ENCODE measurements at places on chromosomes 7 and 10.
A peak's percentile ranks its signal among the peaks of the same experiment; 100 is the strongest.

- no peak for DNase-seq
Measured at GRCh38 chr7:137816696-137817320, 30.0 kb downstream of the DGKI start.

DNA sequence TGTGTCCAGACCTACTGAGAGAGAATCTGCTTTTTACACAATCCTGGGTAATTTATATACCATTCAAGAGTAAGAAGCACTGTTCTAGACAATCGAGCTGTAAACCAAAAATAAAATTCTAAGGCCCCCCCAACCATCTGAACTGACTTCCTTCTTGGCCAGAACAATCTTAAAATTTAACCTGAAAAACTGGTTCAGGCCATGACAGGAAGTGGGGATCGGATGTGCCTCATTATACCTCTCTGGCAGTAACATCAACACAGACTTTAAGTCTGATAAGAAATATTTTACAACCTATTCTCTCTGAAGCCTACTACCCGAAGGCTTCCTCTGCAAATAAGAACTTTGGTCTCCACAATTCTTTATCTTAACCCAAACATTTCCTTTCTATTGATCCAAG lies 75.2 kb upstream of the KIF5B start:
- no peak for DNase-seq

DNA sequence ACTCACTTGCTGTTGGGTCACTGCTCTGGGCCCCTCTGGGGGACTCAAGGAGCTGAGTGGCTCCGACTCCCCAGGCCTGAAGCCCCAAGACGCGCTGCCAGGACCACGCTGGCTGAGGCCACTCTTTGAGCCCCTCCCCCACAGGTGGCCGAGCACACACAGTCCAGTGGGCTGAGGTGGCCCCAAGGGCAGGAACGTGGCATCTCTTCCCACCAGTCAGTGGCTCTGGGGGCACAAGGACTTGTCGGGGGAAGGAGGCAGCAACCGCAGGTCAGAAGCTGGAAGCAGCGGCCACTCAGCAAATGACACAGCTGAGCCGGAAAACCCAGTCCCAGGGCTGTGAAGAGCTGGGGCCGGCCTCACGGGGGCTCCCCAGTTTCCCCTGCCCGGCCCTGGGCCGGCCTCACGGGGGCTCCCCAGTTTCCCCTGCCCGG lies 24.1 kb downstream of the GRIFIN start:
- no peak for DNase-seq

DNA sequence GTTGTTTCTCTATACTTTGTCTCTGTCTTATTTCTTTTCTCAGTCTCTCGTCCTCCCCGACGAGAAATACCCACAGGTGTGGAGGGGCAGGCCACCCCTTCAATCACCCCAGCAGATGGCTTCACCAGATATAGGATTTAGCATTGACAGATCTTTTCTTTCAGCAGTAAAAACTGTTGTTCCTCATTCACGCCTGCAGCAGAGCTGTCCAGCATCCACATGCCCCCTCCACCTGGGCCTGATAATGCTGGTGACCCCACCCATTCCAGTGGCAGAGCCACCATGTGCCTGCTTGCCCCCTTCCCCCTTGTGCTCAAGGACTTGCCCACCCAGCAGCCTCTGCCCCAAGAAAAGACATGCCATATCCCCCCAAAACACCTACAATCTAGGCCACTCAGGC lies 15.5 kb downstream of the FRG2B start:
- DNase-seq: no peak

DNA sequence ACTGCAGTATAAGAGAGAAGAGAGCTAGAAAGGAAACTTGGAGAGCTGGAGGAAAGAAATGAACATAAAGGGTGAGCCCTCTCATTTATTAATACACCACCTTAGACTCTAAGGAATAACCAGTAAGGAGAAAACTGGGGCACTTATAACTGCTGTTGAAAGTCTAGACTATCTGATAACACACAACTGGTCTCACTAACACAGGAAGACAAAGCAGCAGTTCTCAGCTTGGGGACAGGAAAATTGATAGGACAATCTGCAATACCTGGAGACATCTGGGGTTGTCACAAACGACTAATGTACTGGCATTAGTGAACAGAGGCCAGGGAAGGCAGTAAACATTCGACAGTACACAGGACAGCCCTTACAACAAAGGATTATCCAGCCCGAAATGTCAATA lies 6.8 kb downstream of the ELMO1 start:
- no peak for DNase-seq

DNA sequence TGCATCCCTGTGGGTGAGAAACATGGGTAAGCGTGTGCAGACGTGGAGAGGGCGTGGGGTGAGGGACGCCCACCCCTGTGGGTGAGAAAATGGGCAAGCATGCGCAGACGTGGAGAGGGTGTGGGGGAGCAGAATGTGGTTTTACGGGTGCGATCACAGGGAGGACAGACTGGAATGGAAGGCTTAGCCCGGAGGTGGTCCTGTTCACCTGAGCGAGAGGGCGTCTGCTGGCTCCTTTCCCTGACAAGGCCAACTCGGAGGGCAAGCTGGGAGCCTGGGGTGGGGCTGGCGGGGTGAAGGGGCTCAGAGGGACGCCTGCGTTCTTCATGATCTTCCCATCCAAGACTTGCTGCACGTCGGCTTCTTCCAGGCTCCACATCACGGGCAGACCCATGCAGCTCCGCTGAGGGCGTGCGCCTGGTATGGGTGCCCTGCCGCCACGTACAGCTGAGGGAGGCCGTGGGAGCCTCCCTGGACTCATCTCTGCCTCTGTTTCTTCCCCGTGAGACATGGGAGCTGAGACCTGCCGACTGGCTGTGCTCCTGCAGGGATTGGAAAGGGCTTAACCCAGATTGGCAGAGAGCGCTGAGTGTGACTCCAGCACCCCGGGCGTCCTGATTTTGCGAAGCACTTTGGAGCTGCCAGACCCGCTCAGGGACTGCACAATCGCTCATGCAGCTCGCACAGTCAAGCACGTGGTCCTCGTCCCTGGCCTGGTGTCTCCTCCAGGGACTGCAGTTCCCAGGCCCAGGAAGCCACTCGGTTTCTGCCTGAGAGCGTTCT lies 74.3 kb upstream of the SHH start:
- no peak for DNase-seq

DNA sequence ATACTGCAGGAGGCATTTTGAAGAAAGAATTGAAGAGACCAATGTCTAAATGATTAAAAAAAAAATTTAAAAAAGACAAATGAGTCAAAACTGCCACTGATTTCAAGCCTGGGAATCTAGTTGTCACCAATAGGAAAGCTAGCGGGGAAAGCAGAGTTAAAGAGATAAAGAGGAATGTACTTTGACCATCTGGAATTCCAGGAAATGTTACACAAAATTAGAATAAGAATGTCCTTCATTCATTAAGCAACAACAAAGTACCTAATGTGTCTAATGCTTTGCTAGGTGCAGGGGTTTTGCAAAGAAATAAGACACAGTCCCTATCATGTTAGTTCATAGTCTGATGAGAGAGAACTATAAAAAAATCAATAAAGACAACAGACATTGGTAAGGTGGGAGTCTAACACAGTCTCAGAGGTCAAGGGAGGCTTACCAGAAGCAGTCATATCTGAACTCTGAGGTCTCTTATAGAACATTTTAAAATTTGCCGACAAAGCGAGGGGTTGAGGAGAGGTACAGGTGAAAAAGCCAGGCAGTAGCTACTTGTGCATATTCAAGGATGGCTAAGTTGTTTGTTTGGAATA lies 8.8 kb upstream of the TYSND1 start:
- DNase-seq: no peak

DNA sequence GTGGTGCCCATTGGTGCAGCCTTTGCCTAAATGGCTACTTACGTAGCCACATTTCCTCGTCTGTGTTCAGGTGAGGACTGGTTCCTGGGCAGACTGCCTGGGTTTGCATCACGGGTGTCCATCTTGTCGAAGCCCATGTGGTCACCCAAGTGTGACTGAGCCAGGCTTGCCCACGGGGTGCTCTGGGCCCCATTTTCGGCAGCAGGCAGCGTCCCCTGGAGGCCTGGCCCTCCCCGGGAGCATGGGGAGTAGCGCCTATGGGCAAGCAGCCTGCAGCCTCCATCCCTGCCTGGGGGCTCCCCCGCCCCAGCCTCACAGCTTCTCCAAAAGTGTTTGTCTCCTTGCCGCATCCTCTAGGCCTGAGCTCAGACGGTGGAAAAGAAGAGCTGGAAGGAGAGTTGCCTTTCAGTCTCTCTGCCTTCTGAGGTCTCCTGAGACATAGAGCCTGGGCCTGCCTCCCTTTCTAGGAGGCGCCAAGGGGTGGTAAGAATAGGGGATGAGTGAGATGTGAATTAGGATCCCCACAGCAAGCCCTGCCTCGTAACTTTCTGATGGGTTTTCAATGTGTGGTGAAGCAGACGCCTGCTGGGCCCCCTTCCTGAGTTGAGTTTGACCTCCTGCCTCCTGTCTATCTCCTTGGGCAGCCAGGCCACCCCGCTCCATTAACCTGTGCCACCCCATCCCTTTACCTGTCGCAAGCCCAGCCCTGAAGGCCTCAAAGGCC lies 42.7 kb downstream of the HTRA1 start:
- no peak for DNase-seq

- no peak for DNase-seq
Measured at GRCh38 chr7:28276298-28276697, 95.7 kb upstream of the JAZF1 start.

- DNase-seq: no peak
Measured at GRCh38 chr7:77707504-77707992, 11.3 kb downstream of the RSBN1L start.

- DNase-seq: no peak
Measured at GRCh38 chr10:96896884-96897589, 64.9 kb downstream of the LCOR start.

GRCh38 chr7:104074529-104074928 lies 85.1 kb upstream of the RELN start:
- DNase-seq: no peak

GRCh38 chr10:51124852-51125251 lies 50.6 kb downstream of the PRKG1 start:
- DNase-seq: no peak

GRCh38 chr10:14653271-14654161 lies 121.2 kb downstream of the FAM107B start:
- peak; percentile 51 for DNase-seq

GRCh38 chr10:24448351-24448999 lies 239.5 kb downstream of the KIAA1217 start:
- DNase-seq: no peak

GRCh38 chr10:28001353-28001752 lies 2.5 kb upstream of the ODAD2 start:
- no peak for DNase-seq

DNA sequence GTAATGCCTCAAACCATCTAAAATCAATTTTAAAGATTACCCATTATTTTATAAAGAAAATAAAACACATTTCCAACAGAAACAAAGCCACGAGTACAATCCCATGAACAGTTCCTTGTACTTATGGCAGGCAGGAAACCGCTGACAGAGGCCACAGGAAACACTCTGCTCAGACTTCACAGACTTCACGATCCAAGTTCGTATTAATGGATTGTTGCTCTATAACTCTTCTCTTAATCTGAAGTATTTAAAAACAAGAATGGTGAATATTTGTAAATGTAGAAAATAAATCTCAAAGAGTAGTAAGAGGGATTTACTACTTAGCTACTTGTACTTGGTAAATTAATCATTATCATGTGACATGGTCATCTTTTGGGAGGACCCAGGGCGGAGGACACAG lies 78.3 kb downstream of the SNX10 start:
- DNase-seq: no peak

DNA sequence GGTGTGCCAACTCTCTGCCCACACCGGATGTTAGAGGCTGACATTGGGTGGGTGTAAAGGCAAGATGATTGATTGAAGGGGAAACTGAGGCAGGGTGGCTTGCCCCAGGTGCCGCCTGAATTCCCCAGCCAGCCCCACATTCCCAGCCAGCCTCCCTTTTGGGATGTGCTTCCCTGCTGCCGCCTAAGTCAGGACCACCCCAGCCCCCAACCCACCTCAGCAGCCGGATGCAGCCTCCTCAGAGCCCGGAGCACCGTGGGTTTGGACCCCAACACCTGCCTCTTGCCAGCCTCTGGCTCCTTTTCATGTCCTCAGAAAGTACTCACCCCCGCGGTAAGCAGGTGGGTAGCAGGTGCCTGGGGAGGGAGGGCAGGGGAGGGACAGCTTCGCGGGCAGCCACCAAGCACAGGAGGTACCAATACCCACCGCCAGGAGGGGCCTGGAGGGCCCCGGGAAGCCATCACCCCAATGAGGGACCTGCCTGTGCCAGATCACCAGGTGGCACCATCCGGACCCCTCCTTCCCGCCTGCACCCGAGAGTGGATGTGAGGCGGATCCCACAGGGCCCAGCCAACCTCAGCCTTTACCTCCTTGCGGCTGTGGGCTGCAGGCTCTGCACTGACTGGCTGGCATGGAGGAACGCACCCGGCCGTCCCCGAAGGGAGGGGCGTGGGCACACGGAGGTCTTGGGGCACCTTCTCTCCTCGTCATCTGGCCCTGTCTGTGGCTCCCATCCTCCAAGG lies 60.5 kb downstream of the PWWP2B start:
- no peak for DNase-seq

DNA sequence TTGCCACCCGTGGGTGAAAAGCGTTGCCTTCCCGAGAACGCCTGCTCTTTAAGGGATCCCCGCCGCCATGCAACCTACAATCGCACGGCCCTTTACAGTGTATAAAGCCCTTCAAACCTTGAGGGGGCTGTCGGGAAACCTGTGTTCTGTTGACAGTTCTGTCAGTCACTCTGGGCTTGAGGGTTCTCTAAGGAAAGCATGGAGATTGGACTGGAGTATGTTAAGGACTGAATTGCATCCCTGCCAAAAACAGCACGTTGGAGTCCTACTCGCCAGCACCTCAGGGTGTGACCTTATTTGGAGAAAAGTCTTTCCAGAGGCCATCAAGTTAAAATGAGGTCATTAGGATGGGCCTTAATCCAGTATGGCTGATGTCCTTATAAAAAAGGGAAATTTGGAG lies 70.6 kb downstream of the PFKFB3 start:
- no peak for DNase-seq

GRCh38 chr7:98194672-98195457 lies 16.4 kb upstream of the BHLHA15 start:
- DNase-seq: no peak

GRCh38 chr7:35253460-35253709 lies 515 bp downstream of the TBX20 start:
- DNase-seq: no peak

DNA sequence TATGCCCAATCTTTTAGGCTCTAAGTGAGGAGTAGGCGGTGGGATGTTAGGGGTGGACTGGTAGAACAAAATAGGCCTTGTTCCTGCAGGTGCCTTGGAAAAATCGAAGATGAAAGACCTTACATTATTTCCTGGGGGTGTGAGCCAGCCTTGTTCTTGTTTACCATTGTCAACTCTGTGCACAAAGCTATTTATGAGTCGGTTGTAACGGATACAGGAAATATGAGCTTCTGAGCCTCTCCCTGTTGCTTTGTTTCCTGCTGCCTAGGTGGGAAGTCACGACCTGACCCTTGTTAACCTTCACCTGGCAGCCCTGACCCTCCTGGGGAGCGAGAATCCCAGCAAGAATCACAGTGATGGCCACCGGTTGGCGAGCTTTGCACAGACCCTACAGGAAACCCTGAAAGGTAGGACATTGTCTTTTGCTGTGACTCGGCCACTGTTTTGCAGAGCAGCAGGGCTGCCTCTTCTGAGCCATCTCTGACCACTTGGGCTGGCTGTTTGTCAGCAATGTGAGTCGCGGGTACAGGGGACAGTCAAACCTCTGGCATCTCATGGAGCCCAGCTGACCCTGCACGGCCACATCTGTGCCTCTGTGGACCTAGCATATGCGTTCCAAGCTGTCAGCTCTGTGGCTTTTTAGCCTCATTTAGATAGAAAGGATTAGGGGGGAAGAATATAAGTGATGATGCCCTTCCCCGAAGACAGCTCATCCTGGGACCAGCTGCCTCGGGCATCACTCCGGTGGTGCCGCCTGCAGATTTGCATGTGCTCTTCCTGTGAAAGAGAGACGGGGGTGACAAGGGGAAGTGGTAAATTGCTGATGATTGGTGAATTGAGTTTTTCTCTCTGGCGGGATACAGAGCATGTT lies 102.1 kb upstream of the ANLN start:
- no peak for DNase-seq
